ENCODE measurements at places on chromosomes 7 and 10.

GRCh38 chr10:79048639-79049550 lies 19.9 kb upstream of the ZMIZ1 start:
- DNase-seq = no peak

DNA sequence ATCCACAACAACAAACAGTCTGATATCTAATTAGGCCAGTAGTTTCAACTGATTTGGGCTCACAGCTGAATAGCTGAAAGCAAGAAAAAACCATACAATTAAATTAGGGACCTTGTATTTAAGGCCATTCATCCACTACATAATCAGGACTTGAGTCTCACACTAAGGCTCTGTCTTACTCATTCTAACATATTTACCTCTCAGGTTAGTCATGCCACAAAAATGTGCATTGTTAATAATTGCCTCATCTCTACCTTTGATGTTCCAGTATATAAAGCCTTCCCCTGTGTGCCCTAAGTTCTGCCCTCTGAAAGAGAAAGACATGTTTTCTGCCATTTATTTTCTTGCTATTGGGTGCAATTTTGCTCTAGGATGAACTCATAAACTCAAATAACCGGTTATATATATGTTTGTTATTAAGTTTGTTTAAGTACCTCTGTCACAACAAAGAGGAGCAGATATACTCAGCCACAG lies 5.3 kb upstream of the C1GALT1 start:
- peak; percentile 92 for DNase-seq

- DNase-seq = no peak
These were observed 47.7 kb downstream of the RASGEF1A start for GRCh38 chr10:43218951-43219837.

DNA sequence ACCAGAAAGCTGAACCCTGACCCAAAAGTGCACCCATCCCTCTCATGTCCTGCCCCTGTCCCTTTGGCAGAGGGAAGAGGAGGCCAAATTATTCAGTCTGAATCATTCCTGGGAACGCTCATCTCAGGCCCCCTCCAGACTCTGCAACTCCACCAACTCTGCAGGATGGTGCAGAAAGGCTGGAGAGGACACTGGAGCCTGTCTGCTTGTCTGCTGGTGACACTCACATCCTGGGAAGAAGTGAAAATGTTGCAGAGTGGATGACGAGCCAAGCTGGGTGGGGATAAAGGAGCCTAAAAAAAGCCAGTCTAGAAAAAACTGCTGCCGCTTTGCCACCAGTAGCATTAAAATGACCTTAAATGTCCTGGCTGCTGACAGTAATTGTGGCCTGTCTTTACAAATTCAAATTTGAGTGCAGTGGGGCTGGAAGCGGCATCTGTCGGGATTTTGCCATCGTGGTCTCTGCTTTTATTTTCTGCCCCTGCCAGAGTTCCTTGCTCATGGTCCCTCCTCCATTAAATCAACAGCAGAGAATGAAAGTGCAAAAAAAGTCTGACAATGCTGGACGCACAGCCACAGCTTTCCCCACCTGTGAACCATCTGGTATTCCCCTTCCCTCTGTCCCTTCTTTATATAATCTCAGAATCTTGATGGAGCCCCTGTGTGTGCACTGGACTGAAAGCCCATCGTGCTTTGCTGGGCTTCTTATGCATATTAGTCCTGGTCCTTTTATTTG lies 63.9 kb downstream of the STK17A start:
- peak; percentile 41 for DNase-seq

GRCh38 chr10:3619241-3619640 lies 165.8 kb downstream of the KLF6 start:
- no peak for DNase-seq

DNA sequence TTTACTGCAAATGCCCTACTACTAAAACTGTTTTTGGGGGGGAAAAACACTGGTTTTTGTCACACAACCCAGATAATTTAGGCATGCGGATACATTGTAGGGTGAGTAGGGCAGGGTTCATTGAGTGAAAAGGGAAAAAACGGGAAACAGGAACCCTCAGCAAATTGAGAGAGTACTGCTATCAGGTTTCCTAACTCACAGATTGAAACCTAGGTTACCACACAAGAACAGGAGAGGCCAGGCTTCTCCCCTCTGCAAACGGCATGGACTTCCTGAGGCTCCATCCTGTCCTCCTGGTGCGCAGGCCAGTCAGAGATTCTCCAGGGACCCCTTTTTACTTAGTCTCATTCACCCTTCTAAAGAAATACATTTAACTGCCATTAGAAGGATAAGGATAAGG lies 30.6 kb downstream of the AVL9 start:
- no peak for DNase-seq

GRCh38 chr7:131105799-131106680 lies 221.6 kb upstream of the MKLN1 start:
- DNase-seq = peak; percentile 55

DNA sequence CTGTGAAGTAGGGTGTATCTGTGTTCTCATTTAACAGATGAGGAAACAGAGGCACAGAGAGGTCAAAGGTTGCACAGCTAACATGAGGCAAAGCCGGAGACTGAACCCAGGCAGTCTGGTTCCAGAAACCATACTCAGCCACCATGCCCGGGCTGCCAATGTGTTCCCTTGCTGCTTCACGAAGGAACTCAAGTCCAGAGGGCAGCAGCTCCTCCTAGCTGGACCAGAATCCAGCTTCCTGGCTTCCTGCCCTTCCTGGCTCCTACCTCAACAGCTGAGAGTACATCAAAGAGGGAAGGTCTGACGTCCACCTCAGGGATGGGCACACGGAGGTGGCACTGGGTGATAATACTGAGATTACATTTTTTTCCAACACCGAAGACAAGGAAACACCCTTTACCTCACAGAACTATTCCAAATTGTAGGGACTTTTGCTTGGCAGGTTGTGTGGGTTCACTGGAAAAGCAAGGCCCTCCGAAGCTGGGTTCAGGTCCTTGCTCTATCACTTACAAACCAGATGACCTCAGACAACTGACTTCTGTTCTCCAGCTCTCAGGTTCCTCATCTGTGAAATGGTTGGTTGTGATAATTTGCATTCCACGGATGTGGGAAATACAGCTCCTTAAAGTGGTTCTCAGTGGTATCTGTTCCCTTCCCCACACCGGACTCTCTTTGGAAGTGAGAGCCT lies 154.1 kb upstream of the ZMIZ1 start:
- DNase-seq = no peak

GRCh38 chr10:100286051-100287033 lies at the start of gene BLOC1S2:
BLOC1S2 (minus strand) TSS chr10:100286680; CDS start chr10:100286659, 21 bp downstream.
- DNase-seq = peak; percentile 86

GRCh38 chr7:151178236-151178635 lies 8.8 kb downstream of the ASB10 start:
- DNase-seq = no peak

DNA sequence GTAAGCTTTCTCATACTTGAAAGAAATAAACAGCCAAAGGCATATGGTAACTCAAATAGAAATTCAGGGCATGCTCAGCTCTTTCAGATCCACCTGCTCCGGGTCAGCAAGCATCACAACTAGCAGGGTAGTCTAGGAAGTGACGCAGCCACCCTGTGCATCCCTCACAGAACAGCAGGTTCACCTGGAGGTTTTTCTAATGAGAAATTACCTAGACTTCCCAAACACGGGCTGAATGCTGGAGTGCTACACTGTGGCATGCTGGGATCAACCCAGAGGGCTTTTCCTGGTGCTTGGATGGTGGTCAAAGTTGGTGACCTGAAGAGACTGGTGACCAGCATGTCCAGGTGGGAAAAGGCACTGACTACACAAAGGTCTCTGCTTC lies 66.8 kb upstream of the DNAJB6 start:
- no peak for DNase-seq

GRCh38 chr10:94194256-94194655 lies 168.5 kb downstream of the NOC3L start:
- peak; percentile 83 for DNase-seq

DNA sequence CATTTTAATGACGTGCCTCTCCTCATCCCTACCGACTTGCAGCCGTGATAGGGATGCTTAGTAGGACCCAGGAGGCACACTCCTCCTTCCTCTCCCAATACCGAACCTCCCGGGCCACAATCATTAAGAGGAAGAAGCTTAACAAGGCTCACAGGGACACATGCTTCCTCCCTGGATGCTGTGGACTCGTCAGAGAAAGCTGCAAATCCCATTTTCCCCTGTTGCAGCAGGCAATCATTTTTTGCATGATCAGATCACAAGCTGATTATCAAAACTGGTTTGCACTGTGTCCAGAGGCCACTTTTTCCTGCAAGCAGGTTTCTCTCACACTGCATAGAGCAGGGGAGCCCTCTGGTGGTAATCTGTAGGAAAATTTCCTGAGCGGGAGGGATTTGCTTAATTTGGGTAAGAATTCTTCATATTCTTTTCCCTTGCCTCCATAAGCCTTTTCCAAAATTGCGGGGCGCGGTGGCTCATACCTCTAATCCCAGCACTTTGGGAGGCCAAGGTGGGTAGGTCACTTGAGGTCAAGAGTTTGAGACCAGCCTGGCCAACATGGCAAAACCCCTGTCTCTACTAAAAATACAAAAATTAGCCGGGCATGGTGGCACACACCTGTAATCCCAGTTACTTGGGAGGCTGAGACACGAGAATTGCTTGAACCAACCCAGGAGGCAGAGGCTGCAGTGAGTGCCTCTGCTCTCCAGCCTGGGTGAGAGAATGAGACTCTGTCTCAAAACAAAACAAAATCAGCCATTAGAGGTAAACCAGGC lies 16.1 kb upstream of the LAMB4 start:
- peak; percentile 93 for DNase-seq

DNA sequence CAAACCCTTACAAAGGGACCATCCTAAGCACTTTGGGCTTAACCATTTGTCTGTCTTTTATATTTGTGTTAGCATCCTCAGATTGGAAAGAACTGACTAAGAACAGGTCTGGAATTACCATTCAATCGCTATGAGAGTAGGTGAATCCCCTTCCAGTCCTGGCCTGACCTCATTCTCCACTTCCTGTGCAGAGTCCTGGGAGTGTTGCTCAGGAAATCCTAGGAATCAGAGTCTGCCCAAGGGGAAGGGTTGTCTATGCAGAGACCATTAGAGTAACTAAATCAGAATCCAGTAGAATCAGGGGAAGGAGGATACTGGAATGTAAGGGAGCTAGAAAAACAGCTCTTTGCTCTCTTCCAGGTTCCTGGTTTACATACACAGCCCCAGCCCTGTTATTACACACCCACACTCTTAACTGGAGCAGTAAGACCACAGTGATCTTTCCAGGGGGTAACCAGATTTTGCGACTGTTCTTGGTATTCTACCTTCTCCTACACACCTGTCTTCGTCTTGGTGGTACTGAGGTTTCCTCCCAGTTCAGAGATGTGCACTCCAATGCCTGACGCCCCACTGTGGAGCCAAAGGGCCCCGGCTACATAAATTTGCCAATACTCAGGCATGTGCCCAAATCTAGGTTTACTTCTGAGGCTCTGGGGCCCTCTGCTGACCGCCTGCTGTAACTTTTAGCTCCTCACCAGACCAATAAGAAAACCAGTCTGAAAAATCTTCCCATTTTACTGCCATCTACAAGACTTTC lies 103.7 kb downstream of the RNF216 start:
- peak; percentile 68 for DNase-seq

- DNase-seq = peak; percentile 29
These were observed 282.1 kb downstream of the CXCL12 start for GRCh38 chr10:44102726-44103255.

DNA sequence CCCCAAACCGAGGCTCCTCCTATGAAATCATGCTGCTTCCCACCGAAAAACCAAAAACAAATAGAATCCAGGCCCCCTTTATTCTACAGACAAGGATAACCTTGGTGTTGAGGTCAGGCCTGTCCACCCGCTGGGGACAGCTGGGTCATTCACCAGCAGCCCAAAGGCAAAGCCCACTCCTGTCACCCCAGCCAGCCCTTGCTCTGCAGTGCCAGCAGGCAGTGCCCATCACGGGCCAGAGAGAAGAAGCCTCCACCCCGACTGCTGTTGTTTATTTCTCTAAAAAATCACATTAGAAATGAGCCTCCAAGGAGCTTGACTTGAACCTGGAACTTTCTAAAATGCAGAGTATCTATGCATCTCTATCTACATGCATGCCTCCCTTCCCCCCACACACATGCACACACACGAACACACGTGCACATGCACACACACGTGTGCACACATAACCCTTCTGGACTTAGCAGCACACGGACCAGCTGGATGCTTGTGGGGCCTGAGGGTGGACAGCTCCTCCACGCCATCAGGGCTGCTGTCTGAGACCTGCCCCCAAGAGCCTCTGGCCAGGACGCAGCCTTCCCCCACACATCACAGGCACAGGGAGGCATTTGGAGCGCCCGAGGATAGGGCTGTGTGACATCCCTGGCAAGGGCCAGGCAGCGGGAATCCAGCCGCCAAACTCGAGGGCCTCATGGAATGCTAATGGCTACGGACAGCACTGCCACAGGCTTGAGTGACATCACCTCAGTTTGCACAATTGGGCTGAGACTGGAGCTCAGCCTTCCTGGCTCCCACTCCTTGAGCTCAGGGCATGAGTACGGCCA lies 22.8 kb downstream of the PRKAG2 start:
- DNase-seq = no peak

- no peak for DNase-seq
These were observed 25.1 kb downstream of the NRCAM start for GRCh38 chr7:108431099-108431498.

GRCh38 chr10:122469848-122470247 lies 8.5 kb downstream of the HTRA1 start:
- DNase-seq = no peak

- DNase-seq = no peak
These were observed 46.6 kb downstream of the CLEC2L start for GRCh38 chr7:139570119-139570518.

- no peak for DNase-seq
These were observed 5.8 kb downstream of the PITX3 start for GRCh38 chr10:102235598-102235920.

GRCh38 chr10:5360318-5360915 lies 4.3 kb upstream of the UCN3 start:
- DNase-seq = no peak

GRCh38 chr10:115214829-115215228 lies 121.7 kb downstream of the ATRNL1 start:
- no peak for DNase-seq

DNA sequence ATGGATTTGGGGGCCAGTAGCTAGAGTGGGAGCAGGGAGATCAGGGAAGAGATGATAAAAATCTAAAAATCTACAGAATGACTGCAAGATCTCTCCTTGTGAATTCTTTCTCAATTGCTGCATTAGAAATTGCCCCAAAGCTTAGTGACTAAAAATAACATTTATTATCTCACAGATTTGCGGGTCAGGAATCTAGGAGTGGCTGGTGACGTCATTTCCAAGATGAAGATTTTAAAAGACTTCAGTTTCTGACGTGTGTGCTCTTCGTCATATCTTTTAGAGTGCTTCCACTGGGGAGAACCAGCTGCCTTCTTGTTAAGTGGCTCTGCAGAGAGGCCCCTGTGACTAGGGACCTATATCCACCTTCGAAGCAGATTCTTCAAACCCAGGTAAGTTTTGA lies 112.6 kb downstream of the DGKI start:
- DNase-seq = no peak

DNA sequence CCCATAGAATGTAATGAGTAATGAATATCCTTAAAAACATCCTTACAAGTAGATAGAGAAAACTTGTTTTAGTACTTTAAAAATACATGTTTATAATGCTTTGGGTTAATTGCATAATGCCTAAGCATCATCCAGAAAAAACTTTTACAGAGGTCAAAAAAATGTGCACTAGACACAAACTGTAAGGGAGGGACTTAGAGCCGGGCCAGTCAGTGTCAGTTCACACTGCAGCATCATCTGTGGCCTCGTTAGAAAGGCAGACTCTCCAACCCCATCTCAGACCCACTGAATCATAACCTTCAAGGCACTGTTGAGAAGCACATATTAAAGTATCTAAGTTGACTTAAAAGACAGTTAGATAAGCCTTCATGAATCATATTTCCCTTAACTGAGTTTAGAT lies 230.1 kb upstream of the PRPS1L1 start:
- peak; percentile 48 for DNase-seq

Data from fibroblast of lung (primary cell).